ENCODE measurements at places on chromosomes 1 and 21. TPM values are rescaled to one million over a fixed set of nuclear protein-coding genes. Genes with fewer than 3 reads are reported as not detected.

Gene GBP4
- not detected for total RNA-seq

Gene PLEKHN1
- 2.0 TPM for total RNA-seq

Gene CTSS
- not detected for total RNA-seq

Gene FHAD1
- 0.52 TPM for total RNA-seq

Gene TINAGL1
- total RNA-seq, result 14.2 TPM

Gene OR14K1
- not detected for total RNA-seq

Gene C1orf185
- not detected for total RNA-seq

Gene BTBD8
- total RNA-seq, result 7.9 TPM

Gene ARMH1
- 0.62 TPM for total RNA-seq

Gene FAM110D
- 1.00 TPM for total RNA-seq

Gene SLC6A9
- total RNA-seq, result 6.4 TPM

Gene FCRLB
- total RNA-seq, result 0.74 TPM

Gene CFAP57
- 0.14 TPM for total RNA-seq

Gene RHD
- total RNA-seq, result 0.30 TPM

Gene MYBPH
- total RNA-seq, result not detected

Gene AMY1C
- total RNA-seq, result not detected

Gene TFF3
- total RNA-seq, result 9.2 TPM

Gene PLPPR4
- 0.90 TPM for total RNA-seq

Gene FMO3
- total RNA-seq, result not detected

Gene AIDA
- total RNA-seq, result 58.1 TPM

Gene NTRK1
- 0.22 TPM for total RNA-seq

Gene TMEM125
- 13.0 TPM for total RNA-seq

Gene SPATA1
- 1.8 TPM for total RNA-seq

Gene IL10
- total RNA-seq, result not detected

Gene L1TD1
- total RNA-seq, result 103 TPM

Gene TYW3
- 26.3 TPM for total RNA-seq

Gene PEAR1
- total RNA-seq, result 1.2 TPM

Gene TNN
- total RNA-seq, result 0.31 TPM

Gene SYT6
- 41.6 TPM for total RNA-seq

Gene WDR64
- not detected for total RNA-seq

Gene MMEL1
- 1.3 TPM for total RNA-seq

Gene MAP10
- total RNA-seq, result 2.4 TPM

Gene FCER1G
- 0.35 TPM for total RNA-seq

Gene LAD1
- 4.5 TPM for total RNA-seq

Gene TTF2
- total RNA-seq, result 81.2 TPM

Gene RHBDL2
- 0.03 TPM for total RNA-seq

Gene VWA1
- total RNA-seq, result 37.1 TPM

Gene EPHX1
- total RNA-seq, result 41.6 TPM

Gene SLAMF6
- not detected for total RNA-seq

Gene DNAH14
- 53.7 TPM for total RNA-seq

Gene SELENBP1
- total RNA-seq, result 36.9 TPM

Gene TRIM63
- 0.11 TPM for total RNA-seq

Gene CELA2B
- not detected for total RNA-seq

Gene TMEM63A
- 101 TPM for total RNA-seq

Gene FALEC
- total RNA-seq, result 2.6 TPM

Gene FAM163A
- total RNA-seq, result 0.11 TPM

Gene SLFNL1
- not detected for total RNA-seq

Gene CLCA1
- total RNA-seq, result not detected

Gene UBE2Q1
- total RNA-seq, result 64.8 TPM

Gene C1orf74
- 5.9 TPM for total RNA-seq

Gene LCE1C
- total RNA-seq, result not detected

Gene PPFIA4
- total RNA-seq, result 7.4 TPM

Gene OR6N1
- not detected for total RNA-seq

Gene PPP1R12B
- total RNA-seq, result 14.5 TPM

Gene NCMAP
- 0.11 TPM for total RNA-seq

Measured in H7 (cell line).